ENCODE measurements at places on chromosomes 4 and X.

DNA sequence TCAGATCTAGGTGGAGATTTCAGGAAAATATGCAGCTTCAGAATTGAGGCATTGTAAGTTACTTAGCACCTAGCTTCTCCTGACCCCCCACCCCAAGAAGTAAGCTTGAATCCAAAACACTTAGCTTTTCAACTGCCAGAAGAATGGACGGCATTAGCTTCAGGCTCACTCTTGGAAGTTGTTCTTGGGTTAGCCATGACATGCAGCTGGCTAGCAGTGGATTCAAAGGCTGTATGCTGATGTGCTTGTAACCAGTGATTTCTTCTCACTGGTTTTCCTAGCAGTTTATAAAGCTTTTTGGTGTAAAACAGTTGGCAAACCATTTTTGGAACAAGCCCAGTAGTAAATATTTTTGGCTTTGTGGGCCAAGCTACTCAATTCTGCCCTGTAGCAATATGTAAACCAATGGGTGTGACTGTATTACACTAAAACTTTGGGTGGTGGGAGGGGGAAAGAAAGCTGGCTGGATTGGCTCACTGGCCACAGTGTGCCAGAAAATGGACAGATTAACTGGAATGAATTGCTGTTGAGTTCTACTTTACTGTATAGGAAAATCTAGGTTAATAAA is 85.6 kb downstream of the SHROOM2 start:
- no peak for DNase-seq

GRCh38 chr4:87865288-87865687 is 32.5 kb downstream of the MEPE start:
- no peak for DNase-seq

DNA sequence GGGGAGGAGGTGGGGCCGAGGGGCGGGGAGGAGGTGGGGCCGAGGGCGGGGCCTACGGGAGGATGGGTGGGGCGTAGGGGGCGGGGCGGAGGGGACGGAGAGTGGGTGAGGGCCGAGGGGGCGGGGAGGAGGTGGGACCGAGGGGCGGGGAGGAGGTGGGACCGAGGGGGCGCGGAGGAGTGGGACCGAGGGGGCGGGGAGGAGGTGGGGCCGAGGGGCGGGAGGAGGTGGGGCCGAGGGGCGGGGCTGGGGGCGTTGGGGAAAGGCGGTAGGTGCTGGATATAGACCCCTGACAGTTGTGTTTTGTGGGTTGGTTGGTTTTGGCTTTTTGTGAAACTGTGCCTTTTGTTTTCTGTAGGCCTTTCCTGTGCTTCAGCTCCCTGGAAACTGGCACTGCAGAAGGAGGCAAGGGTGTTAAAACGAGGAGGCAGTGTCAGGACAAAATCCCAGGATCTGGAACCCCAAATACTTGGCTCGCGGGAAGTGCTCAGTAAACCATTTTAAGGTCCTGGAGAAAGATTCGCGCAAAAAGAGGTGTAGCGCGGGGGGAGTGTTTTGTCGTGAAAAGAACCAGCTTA is 580 bp upstream of the MMGT1 start:
- peak; percentile 82 for DNase-seq

- DNase-seq: no peak
These were observed 32.3 kb downstream of the SUPT20HL1 start for GRCh38 chrX:24392709-24393108.

GRCh38 chr4:147801820-147802219 is 69.9 kb downstream of the ARHGAP10 start:
- DNase-seq: no peak

DNA sequence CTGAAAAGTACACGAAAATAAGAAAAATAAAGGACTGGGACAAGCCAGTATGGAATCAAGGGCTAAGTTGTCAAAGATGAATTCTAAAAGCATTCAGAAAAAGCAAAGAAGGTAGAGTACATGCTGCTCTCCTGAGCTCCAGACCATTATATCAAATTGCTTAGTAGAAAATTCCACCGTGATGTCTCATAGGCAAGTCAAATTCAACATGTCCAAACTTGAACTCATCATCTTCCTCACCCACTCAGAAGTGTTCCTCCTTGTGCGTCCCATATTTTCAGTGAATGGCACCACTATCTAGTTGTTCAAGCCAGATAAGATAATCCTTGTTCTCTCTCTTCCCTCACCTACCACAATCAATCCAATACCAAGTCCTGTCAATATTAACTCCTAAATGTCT is 37.5 kb upstream of the IL13RA2 start:
- no peak for DNase-seq

GRCh38 chrX:40908026-40908425 is 172.7 kb upstream of the MED14 start:
- no peak for DNase-seq

- no peak for DNase-seq
These were observed 23.4 kb downstream of the DHX15 start for GRCh38 chr4:24560868-24561368.

- DNase-seq: no peak
These were observed 235.0 kb downstream of the PALLD start for GRCh38 chr4:168731706-168732414.

DNA sequence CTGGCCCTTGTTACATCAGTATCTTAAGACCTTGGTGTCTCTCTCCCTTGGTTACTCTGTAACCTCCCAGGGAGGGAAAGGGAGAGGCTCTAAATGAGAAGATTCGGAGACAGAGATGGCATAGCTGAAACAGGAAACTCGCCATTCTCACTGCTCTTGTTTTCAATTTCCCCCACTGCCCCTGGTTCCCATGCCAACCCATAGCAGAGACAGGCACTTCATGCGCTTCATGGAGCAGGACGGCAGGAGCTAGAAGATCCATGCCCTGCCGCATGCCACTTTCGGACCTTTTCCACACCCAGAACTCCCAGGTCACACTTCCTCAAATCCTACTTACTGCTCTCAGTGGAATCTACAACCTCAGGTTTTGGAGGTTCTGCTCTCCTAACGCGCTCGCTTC is 3.1 kb downstream of the ZMYM3 start:
- no peak for DNase-seq

- DNase-seq: no peak
These were observed 374.6 kb upstream of the SLC7A11 start for GRCh38 chr4:138616775-138617174.

DNA sequence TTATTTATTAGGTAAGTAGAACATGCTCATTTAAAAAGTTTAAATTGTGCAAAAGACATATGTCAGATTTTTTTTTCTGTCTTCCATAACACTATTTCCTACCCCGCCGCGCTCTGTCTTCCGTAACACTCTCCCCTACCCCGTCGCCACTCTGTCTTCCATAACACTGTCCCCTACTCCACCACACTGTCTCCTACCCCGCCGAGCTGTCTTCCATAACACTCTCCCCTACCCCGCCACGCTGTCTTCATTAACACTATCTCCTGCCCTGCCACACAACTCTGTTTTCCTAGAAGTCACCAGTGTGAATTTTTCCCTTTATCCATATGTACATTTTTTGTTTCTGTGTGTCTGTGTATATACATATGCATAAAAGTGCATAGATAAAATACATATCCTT is 4.4 kb downstream of the MSMO1 start:
- DNase-seq: no peak

All from aorta (tissue), 5 donors.